Mesothelial cell of epicardium (in vitro differentiated cells): ENCODE measurements at places on chromosomes 7 and 10. TPM values are rescaled to one million over a fixed set of nuclear protein-coding genes. Genes with fewer than 3 reads are reported as not detected.
A peak's percentile ranks its signal among the peaks of the same experiment; 100 is the strongest.

DNA sequence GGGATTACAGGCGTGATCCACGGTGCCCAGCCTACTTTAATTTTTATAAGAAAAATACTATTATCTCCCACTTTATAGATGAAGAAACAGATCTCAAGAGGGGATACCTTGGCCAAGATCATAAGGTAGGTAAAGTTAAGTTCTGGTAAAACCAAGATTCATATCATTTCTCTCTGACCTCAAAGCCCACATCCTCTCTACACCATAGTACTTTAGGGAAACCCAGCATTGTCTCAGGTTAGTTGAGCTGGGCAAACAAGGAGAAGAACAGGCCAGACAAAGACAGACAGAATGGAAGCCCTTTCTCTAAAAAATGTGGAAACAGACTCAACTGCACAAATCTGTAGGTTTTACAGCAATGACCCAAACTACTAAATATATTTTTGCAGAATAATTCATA lies 197.7 kb upstream of the FRMD4A start:
- H3K27ac ChIP-seq, result no peak overlapping the region
- no peak overlapping the region for H3K4me3 ChIP-seq
- H3K27me3 ChIP-seq, result no peaks in the 10 kb centered on the region
- H3K36me3 ChIP-seq, result peaks cover 9% of the 10 kb centered on the region
- peaks cover 24% of the 10 kb centered on the region for H3K4me1 ChIP-seq

GRCh38 chr7:50663396-50664102 lies 98.3 kb upstream of the DDC start:
- no peak for DNase-seq
- no peak overlapping the region for H3K27ac ChIP-seq
- H3K27me3 ChIP-seq, result no peaks in the 10 kb centered on the region

DNA sequence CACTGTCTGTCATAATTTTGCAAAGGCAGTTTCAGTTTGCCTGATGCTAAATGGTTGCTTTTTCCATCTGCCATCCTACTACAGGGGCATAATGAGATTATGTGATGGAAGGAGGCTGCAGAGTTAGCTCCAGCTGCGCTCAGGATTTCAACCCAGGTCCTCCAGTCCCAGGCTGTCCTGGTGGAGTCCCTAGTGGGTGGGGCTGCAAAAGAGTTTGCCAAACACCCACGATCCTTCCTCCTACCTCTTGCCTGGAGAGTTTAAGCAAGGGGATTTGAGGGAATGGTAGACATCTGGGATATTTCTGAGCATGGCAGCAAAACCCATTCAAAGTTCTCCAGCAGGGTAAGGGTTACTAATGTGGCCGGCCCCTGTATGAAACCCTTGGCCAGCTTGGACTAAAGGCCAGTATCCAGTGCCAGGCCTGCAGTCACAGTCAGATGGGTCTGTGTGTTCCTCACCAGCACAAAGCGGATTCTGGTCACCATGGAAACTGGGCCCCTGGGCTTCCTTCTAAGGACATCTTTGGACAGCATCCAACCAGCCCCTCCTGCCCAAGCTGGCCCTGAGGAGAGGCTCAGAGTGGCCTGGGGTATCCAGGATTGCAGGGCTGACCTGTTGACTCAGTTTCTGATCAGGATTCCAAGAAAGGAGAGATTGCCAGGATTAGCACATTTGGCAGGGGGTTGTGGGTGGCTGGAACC lies 42.7 kb upstream of the CHST3 start:
- no peak overlapping the region for H3K4me3 ChIP-seq
- peak overlapping the region; percentile 47 for H3K27ac ChIP-seq
- no peaks in the 10 kb centered on the region for H3K27me3 ChIP-seq
- no peak for DNase-seq
- peaks cover 3% of the 10 kb centered on the region for H3K36me3 ChIP-seq
- peaks cover 28% of the 10 kb centered on the region for H3K4me1 ChIP-seq

GRCh38 chr7:156840134-156840533 lies 52.8 kb downstream of the LMBR1 start:
- peaks cover 8% of the 10 kb centered on the region for H3K36me3 ChIP-seq
- no peak overlapping the region for H3K27ac ChIP-seq
- H3K27me3 ChIP-seq, result no peaks in the 10 kb centered on the region
- DNase-seq, result no peak
- no peaks in the 10 kb centered on the region for H3K4me1 ChIP-seq

GRCh38 chr10:3064423-3064822 lies 2.9 kb upstream of the PFKP start:
- H3K27me3 ChIP-seq, result peaks cover 28% of the 10 kb centered on the region
- peaks cover 7% of the 10 kb centered on the region for H3K4me1 ChIP-seq

GRCh38 chr10:74282848-74283210 lies 131.8 kb downstream of the ADK start:
- DNase-seq, result no peak
- H3K27me3 ChIP-seq, result no peaks in the 10 kb centered on the region
- no peak overlapping the region for H3K4me3 ChIP-seq
- H3K4me1 ChIP-seq, result peaks cover 20% of the 10 kb centered on the region
- H3K36me3 ChIP-seq, result peaks cover 4% of the 10 kb centered on the region

- no peak overlapping the region for H3K27ac ChIP-seq
- no peaks in the 10 kb centered on the region for H3K36me3 ChIP-seq
- no peak overlapping the region for H3K4me3 ChIP-seq
- H3K4me1 ChIP-seq, result no peaks in the 10 kb centered on the region
- peaks cover 64% of the 10 kb centered on the region for H3K27me3 ChIP-seq
- DNase-seq, result no peak
These were observed 29.3 kb downstream of the NPS start for GRCh38 chr10:127578259-127578960.

GRCh38 chr10:99393683-99394082 lies 36.7 kb downstream of the GOT1 start:
- peaks cover 7% of the 10 kb centered on the region for H3K27me3 ChIP-seq
- H3K4me1 ChIP-seq, result peaks cover 29% of the 10 kb centered on the region
- H3K27ac ChIP-seq, result no peak overlapping the region
- no peak for DNase-seq
- H3K4me3 ChIP-seq, result no peak overlapping the region

NEUROG3 gene
- not detected in 3 replicates for total RNA-seq

- H3K4me3 ChIP-seq, result no peak overlapping the region
- H3K27me3 ChIP-seq, result peaks cover 9% of the 10 kb centered on the region
- DNase-seq, result no peak
- H3K36me3 ChIP-seq, result no peaks in the 10 kb centered on the region
These were observed 19.1 kb upstream of the OPALIN start for GRCh38 chr10:96377816-96378294.

GRCh38 chr10:59273445-59273844 lies 88.9 kb downstream of the FAM13C start:
- H3K27ac ChIP-seq, result no peak overlapping the region
- no peak overlapping the region for H3K4me3 ChIP-seq
- H3K4me1 ChIP-seq, result no peaks in the 10 kb centered on the region
- H3K36me3 ChIP-seq, result no peaks in the 10 kb centered on the region
- no peak for DNase-seq
- H3K27me3 ChIP-seq, result peaks cover 61% of the 10 kb centered on the region

GRCh38 chr10:26566525-26567350 lies 128.6 kb downstream of the APBB1IP start:
- H3K4me3 ChIP-seq, result peak overlapping the region; percentile 70
- H3K36me3 ChIP-seq, result no peaks in the 10 kb centered on the region
- H3K27ac ChIP-seq, result no peak overlapping the region
- H3K27me3 ChIP-seq, result peaks cover 14% of the 10 kb centered on the region
- DNase-seq, result no peak

- no peak overlapping the region for H3K27ac ChIP-seq
- no peak for DNase-seq
- H3K27me3 ChIP-seq, result peaks cover 31% of the 10 kb centered on the region
- no peaks in the 10 kb centered on the region for H3K36me3 ChIP-seq
- peaks cover 5% of the 10 kb centered on the region for H3K4me1 ChIP-seq
These were observed 7.0 kb downstream of the ALOX5 start for GRCh38 chr10:45380903-45381620.

GRCh38 chr7:108570146-108570755 lies 577 bp downstream of the DNAJB9 start:
- no peaks in the 10 kb centered on the region for H3K27me3 ChIP-seq
- H3K27ac ChIP-seq, result peak overlapping the region; percentile 99
- peaks cover 39% of the 10 kb centered on the region for H3K4me1 ChIP-seq
- H3K4me3 ChIP-seq, result peak overlapping the region; percentile 95

HPS1 gene
- 47.0 to 52.8 TPM (median 51.7 TPM) in 3 replicates for total RNA-seq

DNA sequence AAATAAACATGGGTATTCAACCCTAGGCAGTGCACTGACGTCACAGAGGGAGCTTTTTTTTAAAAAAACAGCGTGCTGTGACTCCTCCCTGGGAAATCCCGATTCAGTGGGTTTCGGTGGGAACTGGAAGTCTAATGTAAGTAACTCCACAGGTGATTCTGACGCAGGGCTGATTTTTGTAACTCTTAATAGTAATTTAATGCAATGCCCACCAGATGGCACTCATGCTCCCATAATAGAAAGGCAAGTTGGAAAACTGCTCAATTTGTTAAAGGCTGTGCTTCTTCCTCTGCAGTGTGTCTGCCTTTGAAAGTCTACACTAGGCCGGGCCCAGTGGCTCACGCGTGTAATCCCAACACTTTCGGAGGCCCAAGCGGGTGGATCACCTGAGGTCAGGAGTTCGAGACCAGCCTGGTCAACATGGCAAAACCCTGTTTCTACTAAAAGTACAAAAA lies 10.9 kb upstream of the RSU1 start:
- no peaks in the 10 kb centered on the region for H3K36me3 ChIP-seq
- no peak overlapping the region for H3K27ac ChIP-seq
- H3K4me1 ChIP-seq, result no peaks in the 10 kb centered on the region
- DNase-seq, result no peak

GRCh38 chr7:16801111-16801542 lies 3.7 kb downstream of the AGR2 start:
- peaks cover 31% of the 10 kb centered on the region for H3K4me1 ChIP-seq
- H3K36me3 ChIP-seq, result no peaks in the 10 kb centered on the region
- peak overlapping the region; percentile 64 for H3K27ac ChIP-seq
- no peak for DNase-seq
- H3K4me3 ChIP-seq, result no peak overlapping the region
- H3K27me3 ChIP-seq, result no peaks in the 10 kb centered on the region

DNA sequence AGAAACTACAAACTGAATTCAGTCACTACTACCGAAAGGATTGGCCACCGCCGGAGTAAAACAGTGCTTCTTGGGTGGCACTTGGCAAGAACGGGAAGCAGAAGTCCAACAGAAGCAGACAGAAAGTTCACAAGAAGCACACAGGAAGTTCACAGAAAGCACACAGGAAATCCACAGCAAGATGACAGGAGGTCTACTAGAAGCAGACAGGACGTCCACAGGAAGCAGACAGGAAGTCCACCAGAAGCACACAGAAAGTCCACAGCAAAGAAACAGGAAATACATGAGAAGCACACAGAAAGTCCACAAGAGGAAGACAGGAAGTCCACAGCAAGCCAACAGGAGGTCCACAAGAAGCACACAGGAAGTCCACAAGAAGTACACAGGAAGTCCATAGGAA lies 399.2 kb upstream of the AUTS2 start:
- no peak overlapping the region for H3K4me3 ChIP-seq
- H3K27me3 ChIP-seq, result peaks cover 3% of the 10 kb centered on the region
- no peak overlapping the region for H3K27ac ChIP-seq
- H3K36me3 ChIP-seq, result no peaks in the 10 kb centered on the region
- no peak for DNase-seq

CALCR gene
- not detected in 3 replicates for total RNA-seq

DNA sequence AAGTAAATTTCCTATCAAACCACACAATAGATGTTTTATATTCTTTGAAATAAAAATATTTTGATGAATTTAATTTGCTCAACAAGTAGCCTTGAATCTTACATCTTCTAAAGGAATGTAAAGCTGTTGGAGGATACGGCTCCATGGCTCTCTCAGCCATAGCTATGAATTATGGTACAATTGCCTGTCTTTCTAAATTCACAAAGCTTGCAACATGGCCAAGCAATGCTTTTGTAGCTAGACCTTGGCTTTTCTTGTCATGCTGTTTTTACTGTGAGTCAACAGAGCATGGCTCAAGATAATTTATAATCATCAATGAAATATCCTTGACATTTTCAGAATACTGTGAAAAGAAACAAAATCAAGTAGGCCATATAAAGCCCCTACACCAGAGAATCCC lies 286.7 kb downstream of the CACNA2D1 start:
- no peak overlapping the region for H3K4me3 ChIP-seq
- H3K27ac ChIP-seq, result no peak overlapping the region
- no peaks in the 10 kb centered on the region for H3K27me3 ChIP-seq
- no peak for DNase-seq
- H3K4me1 ChIP-seq, result no peaks in the 10 kb centered on the region

DNA sequence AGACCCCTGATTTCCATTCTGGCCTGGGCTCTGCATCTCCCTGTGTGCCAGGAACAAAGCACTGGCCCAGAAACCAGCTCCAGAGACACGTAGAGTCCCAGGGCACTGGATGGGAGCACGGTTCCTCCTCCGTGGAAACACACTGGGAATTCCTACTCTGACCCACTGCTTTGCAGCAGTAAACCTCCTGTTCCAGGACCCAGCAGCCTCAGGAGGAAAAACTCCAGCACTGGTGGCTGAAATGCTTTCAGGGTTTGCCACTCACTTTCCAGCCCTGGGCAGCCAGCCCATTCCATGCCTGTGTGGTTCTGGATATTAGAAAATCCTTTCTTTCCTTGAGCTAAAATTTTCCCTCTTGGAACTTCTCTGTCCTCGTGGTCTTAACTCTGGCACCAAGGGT lies 58.0 kb downstream of the FAM171A1 start:
- H3K36me3 ChIP-seq, result peaks cover 2% of the 10 kb centered on the region
- H3K4me3 ChIP-seq, result no peak overlapping the region

CPXM2 gene
- total RNA-seq, result 0.53 to 0.92 TPM (median 0.86 TPM) in 3 replicates

DNA sequence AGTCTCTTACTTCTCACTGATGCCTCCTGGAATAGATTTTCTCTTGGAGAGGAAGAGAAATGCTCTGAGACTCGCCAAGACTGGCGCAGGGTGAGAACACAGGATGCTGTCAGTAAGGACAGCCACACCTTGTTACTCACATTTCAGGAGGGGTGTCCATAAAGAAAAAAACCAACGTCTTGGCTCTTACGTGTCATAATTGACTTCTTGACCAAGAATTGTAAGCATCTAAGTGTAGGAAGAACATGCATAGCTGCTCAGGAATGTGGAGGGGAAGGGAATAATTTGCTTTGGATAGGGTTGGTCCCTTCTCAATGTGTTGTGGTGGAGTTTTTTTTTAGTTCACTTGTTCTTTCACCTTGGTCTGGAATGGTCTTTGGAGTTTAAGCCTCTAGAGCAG lies 43.8 kb upstream of the ZNF438 start:
- no peak overlapping the region for H3K27ac ChIP-seq
- H3K4me3 ChIP-seq, result no peak overlapping the region
- H3K4me1 ChIP-seq, result peaks cover 15% of the 10 kb centered on the region
- H3K27me3 ChIP-seq, result peaks cover 6% of the 10 kb centered on the region

- H3K27ac ChIP-seq, result peak overlapping the region; percentile 92
- H3K36me3 ChIP-seq, result peaks cover 6% of the 10 kb centered on the region
- H3K4me3 ChIP-seq, result no peak overlapping the region
- no peaks in the 10 kb centered on the region for H3K27me3 ChIP-seq
- H3K4me1 ChIP-seq, result peaks cover 56% of the 10 kb centered on the region
These were observed 27.6 kb downstream of the LYZL1 start for GRCh38 chr10:29316308-29317026.
